Activated T-cell treated with anti-CD3 and anti-CD28 coated beads, Interleukin-2, amount 50 U/mL, for 72 hours (primary cell): ENCODE measurements at places on chromosomes 2 and 18. TPM values are rescaled to one million over a fixed set of nuclear protein-coding genes. Genes with fewer than 3 reads are reported as not detected.

The POTEI gene
- total RNA-seq = not detected

DNA sequence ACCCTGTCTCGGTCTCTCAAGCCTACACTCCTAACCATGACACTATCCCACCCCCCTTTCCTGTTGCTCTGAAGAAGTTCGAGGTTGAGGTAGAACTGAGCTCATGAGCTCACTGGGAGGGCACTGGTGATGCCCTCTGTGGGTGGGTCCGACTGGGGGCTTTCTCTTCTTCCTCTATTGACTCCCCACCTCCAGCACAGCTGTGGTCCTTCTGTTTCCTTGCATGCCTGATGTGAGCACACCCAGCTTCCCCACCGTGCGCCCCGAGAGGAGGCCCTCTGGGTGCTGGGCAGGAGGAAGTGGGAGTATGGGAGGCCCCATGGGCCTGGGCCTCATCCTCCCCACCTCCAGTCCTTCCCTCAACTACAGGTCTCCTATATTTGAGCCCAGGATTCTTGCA is 20.9 kb downstream of the SPEG start:
- no peak for DNase-seq

DNA sequence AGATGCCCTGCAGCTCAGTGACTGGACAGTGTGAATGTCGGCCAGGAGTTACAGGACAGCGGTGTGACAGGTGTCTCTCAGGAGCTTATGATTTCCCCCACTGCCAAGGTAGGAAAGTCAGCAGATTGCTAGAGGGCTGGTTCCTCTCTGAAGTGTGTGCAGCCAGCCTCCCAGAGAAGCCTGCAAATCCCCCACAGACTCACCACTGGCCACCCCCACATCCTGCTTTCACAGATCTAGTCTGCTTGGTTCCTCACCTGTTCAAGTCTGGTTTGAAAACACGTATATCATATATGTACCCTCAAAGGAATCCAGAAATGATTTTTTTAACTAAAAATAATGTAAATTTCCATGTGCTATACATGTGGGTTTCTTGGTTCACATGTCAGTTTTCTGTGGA is 121.1 kb downstream of the LAMA3 start:
- no peak for DNase-seq

- DNase-seq = no peak
Measured at GRCh38 chr2:1787755-1788477, 43.6 kb upstream of the PXDN start.

DNA sequence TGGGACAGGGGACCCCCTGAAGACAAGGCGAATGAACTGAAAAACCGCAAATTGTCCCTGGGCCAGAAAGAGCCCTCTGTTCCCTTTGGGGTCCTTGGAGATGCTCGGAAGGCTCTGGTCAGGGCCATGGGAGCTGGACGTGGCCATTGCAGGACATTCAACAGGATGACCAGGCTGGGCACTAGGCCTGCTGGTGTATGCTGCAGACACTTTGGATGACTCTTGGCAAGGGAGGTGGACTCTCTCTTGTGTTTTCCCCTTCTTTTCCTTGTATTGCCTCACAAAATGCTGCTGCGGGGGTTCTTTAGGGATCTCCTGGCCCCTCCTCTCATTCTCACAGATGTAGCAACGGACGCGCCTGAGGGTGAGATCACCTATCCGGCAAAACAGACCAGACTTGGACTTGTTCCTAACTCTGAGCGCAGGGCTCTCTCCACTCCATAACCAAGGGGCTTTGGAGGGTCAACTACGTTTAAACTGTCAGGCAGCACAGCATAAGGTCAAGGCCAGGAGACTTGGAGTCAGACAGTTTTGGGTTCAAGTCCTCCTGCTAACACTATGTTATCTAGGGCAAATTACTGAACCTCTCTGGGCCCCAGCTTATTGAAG is 41.8 kb upstream of the SH3RF3 start:
- DNase-seq = no peak

DNA sequence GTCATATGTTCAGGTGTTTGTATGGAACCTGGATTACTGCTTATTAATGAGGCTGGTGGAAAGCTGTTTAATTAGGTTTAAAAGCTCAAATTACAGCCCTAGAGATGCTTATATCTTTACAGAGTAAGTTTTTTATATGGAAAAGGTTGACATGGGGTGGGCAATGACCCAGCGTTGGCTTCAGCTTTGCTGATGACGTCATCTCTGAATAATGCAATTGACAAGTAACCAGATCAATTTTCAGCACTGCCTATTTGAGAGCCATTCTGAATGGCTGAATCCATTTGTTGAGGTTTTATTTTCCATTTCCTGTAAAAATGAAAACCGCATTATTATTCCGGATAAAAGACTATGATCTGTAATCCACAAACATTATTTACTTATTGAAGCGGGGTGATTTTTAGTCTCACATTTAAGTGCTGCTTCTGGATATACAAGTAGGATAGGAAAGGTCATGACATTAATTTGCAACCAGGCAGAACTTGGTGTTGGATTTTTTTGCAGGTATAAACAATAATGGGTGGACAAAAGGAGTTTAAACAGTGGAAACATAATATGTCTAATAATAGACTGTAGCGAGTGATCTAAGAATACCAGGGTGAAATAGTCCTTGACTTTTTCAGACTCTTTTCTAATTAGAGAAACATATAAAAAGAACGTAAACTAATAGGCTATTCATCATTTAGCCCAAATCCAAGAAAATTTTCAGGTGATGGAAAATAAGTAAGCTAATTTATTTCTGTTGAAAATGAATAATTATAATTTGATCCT is 2.7 kb downstream of the PPP1R1C start:
- no peak for DNase-seq

DNA sequence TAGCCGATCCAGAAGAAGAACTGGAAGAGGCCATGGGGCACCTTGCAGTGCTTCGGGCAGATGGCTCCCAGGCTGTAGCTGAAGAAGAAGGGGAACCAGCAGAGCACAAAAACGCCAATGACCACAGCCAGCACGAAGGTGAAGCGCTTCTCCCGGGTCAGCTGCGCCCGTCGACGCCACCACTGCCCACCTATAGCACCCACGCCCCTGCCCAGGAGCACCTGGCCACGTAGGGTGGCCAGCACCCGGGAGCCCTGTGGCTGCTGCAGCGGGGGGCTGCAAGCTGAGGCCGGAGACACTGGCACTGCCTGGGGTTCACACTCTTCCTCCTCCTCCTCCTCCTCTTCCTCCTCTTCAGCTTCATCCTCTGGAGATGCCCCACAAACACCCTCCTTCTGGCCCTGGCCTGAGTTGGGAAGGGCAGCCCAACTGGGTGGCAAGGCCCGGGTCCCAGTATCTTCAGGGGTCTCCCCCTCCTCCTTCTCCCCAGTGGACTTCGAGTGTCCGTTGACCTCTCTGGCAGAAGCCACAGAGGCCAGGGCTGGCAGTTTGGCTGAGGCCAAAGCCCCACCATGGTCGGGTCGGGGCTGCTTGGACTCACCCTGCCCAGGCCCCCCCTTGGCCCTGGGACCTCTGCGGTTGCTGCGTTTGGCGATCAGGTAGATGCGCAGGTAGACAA is 1.3 kb downstream of the ADRA2B start:
- no peak for DNase-seq

- no peak for DNase-seq
Measured at GRCh38 chr2:211114826-211115455, 558.5 kb downstream of the CPS1 start.

DNA sequence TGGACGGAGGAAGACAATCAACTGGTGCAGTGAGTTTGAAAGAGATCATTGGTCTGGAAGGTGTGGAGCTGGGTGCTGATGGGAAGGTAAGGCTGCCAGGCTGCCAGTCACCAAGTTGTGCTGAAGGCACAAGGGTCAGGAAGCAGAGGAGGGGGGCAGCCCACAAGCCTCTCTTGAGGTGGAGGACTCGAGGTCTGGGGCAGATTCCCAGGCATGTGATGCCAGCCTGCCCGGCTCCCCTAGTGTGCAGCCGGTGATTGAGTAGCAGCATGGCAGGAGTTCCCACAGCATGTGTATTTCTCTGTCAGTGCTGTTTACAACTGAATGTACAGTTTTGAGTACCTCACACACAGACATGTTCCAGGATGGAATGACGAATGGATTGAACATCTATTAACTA is 99.3 kb downstream of the CABLES1 start:
- DNase-seq = no peak
